ENCODE measurements at places on chromosomes 1 and 21.

- no peak for DNase-seq
These were observed 202.3 kb upstream of the CACYBP start for GRCh38 chr1:174797398-174797797.

GRCh38 chr1:239507826-239508225 is 121.5 kb downstream of the CHRM3 start:
- no peak for DNase-seq

DNA sequence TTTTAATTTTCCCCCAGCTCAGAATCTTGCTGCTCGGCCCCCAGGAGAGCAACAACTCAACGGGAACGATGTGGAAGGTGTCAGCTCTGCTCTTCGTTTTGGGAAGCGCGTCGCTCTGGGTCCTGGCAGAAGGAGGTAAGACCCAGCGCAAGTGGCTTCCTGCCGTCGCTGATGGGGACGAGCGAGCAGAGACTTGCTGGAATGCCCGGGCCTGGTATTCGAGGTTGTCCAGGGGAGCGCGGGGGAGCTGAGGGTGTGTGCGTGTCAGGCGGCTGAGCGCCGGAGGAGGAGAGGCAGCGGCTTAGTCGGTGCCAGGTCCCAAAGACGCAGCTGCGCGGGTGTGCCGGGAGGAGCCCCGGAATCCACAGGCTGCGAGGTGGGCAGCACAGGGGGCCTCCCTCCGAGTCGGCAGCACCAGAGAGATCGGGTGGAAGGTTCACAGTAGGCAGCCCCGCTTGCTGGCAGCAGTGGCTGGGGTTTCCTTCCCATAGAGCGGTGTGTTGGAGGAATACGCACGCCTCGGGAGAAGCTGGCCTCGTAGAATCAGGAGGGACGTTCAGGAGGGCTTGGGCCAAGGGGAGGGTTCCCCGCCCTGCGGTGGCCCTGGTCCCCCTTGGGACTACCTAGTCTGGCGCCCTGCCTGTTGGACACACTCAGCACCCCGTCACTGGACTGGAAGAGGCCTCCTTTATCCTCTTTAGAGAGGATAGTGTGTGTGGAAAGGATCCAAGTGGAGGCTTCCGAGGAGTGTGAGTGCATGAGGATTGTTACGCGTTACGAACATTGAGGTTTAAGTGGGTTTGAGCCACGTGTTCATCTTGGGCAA is 547 bp downstream of the PDPN start:
- no peak for DNase-seq

- DNase-seq, result no peak
These were observed 359.0 kb downstream of the HHAT start for GRCh38 chr1:210687582-210688279.

- DNase-seq, result no peak
These were observed 62.5 kb upstream of the TNFSF4 start for GRCh38 chr1:173269490-173270230.

DNA sequence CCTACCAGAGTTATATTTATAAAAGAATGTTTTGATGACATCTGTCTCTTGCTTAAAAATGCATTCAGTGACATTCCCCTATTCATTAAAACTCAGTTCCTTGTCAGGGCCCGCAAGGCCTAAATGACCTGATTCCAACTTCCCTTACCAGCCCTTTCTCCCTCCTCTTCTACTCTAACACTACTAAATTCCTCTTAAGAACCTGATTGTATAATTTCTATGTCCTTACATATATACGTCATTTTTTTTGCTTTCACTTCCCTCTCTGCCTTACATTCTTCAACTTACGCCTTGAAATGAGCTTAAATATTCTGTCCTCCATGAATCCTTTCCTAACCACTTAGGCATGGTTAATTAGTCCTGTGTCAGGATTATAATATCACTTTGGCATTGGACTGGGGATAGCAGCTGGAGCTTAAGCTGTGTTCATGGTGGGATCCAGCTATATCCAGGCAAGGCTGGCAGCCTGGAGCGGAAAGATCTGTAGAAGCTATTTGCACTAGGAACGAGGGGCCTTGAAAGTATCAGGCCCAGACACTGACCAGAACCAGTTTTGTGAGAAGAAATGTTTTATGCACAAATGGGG is 360.2 kb upstream of the PTBP2 start:
- no peak for DNase-seq

- peak; percentile 18 for DNase-seq
These were observed 5.7 kb downstream of the GPR88 start for GRCh38 chr1:100543640-100544039.

DNA sequence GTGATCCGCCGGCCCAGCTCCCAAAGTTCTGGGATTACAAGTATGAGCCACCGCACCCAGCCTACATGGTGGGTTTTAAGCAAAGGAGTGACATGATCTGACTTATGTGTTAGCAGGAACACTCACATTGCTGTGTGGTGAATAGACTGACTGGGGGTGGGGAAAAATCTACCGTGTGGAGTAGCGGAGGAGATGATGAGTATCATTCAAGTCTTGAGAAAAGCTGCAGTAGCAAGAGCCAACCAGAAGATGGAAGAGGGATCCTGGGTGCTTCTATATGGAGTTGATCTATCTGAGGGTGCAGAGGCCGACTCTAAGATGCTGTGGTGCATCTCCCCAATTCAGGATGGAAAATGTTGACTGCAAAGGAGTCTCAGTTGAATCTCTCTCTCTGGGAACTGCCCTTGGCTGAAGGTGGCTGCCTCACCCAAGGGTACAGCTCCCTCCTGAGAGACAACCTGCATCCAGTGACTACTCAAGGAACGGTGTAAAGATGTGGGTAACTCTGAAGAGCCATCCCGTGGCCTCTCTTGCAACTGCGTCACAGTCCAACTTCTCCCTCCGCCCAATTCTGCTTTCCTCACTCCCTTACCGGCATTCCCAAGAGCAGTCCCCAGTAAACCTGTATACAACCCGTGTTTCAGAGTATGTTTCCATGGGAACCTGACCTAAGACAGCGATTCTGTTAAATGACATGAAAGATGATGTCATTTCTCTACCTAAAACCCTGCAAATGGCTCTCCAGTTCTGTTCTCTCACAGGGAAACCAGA is 7.4 kb upstream of the B3GALNT2 start:
- DNase-seq, result no peak

DNA sequence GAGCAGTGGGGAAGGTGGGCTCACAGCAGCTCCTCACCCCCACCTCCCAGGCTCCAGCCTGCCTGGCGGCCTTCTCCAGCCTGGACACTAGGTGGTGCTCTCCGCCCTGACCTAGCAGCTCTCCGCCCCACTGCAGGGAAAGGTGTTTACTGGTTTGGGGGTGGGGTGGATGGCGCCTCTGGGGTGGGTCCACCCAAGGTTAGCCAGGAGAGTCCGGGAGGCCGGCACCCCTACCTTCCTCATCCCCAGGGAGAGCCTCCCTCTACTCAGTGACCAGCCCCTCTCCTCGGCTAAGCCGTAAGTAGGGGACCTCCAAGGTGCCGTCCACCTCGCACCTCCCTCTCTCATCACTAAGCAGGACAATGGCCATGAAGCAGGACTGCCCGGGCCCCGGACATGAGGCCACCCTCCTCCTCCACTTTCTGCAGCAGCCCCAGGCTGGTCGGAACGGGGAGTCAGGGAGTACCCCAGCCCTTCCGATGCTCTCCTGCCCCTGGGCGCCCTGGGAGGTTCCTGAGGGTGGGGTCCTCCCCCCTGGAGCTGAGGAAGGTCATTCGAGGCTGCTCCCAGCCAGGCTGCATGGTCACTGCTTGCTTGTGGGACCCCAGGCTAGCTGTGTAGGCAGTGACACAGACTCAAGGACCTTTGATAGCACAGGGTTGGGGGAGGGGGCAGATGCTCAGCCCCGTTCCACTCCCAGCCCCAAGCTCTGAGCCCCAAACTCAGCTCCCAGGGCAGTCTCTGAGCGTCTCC is 101.4 kb upstream of the VAMP3 start:
- peak; percentile 41 for DNase-seq
